T-cell (primary cell): ENCODE measurements at places on chromosomes 3 and 15.

DNA sequence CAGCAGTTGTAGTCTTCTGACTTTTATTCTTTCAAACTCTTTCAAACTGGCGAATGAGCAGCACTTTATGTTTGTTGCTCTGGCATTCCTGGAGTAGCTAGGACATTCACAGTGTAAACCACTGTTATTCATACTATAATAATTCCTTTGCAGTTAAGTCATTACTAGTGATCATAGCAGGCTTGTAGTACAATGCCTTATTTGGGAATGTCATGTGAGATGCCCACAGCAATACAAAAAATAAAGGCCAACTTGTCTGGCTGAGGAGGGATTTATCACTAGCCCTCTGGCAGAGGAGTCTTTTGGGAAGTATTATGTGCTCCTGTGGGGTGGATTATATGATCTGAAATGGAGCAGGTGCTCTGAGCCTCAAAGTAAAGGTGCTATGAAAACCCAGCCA lies 197.2 kb downstream of the VGLL3 start:
- DNase-seq: no peak

DNA sequence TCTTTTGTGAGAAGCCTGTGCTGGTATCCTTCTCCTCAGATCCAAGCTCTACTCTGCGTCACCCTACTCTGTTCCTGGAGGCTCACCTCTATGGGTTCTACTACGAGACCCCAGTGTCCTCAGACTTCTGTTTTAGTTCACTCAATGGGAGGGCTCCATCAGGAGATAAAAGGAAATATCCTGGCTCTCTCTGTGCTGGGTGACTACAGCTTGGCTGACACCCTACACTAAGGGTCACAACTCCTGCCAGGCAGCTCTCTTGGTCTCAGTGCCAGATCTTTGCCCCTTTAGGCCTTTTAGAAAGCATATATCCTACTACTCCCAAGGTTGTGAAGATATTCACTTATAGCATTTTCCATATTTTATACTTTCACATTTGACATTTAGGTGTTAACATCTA lies 46.5 kb downstream of the SPG11 start:
- DNase-seq: no peak

DNA sequence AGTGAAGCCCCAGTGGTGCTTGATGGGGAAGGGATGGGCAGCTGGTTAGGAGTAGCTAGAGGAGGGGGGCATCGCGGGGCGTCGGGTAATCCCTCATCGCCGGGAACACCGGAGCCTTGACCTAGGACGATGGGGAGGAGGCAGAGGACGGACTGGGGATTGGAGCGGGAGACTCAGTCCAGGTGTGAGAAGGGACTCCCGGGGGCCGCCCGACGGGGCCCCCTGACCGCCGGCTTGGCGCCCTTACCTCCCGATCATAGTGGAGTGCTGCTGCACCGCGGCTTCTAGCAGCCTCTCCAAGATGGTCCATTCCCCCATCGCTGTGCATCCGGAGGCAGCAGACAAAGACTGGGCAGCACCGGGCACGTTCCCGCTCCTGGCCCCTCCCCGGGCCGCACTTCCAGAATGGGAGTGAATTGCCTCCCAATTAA lies 612 bp downstream of the GJD2 start:
- DNase-seq: no peak

- DNase-seq: no peak
Observed at GRCh38 chr3:116059421-116060096, 385.7 kb downstream of the LSAMP start.

DNA sequence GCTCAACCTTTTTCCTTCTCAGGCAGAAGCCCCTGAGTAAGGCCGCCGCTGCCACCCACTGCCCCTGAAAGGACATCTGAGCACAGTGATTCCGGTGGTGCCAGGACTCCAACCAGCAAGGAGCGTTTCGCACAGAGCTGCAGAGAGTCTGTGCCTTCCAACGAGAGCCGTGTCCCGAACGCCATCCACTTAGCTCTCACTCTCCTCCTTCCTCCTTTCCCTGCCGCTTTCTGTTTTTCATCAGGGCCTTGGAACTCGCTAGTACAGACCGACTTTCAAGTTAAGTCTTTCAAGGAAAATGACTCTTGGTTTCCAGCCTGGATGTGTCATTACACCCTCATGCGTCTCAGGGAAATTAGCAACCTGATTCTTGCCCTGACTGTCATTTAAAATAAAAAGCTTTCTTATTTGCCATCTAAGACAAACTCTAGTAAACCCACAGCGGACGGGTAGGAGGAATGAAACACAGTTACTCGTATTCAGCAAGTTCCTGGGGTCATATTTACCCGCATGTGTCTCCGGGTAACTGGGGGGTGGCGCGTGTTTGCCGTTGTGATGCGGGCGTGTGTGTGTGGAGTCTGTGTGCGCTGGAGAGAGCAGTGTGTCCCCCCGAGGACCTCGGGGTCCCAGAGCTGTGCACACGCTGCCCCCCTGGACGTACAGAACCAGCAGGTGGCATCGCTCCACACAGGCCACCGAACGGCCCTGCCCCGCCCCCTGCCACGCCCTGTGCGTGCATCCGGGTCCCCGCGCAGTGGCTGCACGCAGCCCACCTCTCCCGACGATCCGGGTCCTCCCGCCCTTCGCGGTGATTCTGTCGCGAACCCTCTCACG lies 30.4 kb upstream of the ALDH1A3 start:
- DNase-seq: peak; percentile 26

DNA sequence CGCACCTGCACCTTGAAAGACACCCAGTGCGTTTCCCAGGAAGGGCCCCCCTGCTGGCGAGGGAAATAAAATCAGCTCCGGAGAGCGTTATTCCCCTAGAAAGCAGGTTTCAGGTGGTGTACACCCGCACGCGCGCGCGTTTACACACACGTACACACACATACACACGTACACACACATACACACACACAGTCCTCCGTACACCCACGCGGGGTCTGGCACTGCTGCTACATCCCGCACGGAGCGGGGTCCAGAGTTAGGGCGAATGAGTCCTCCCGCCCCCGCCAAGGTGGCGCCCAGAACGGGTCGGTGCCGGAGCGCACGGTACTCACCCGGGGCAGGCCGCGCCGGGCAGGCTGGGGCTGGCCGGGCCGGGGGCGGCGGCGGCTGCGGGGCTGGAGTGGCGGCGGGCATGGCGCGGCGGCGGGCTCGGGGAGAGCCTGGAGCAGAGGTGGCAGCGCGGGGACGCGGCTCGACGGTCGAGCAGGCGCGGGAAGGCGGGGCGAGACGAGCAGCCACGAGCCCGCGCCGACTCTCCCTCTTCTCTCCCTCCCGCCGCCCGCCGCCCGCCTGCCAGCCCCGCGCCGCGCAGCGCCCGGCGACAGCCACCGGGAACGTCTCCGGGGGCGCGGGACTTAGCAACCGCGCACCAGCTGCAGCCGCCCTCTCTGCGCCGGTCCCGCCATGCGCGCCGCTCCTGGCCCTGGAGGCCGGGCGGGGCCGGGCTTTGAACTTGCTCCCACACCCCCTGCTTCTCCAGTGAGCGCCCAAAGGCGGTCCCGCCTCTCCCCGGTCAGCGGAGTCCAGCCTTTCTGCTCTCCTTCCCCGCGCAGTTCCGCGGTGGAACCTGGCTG lies at the start of gene DCLK3:
Gene DCLK3 (minus strand): TSS at position 704 of the 854 bp plus-strand sequence. CDS start 290 bp downstream, at position 414.
- no peak for DNase-seq

DNA sequence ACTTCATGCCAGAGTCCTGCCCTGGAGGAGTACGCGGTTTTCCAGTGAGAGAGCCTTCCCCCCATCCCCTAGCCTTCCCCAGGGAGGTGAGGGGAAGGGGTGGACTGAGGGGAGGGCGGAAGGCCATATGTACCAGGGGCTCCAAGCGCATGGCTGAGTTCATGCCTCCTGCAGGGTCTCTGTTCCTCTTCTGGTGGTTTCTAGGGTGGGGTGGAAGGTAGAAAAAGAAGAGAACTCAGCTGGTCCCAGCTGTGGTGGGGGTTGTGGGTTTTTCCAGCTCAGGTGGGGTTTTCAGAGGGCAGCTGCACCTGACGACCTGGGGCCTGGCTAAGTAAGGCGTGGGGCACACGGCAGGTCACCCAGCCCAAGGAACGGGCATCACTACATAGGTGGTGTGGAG lies 10.7 kb upstream of the IQSEC1 start:
- no peak for DNase-seq
